ENCODE measurements at places on chromosomes 12 and 14.

- DNase-seq, result no peak
Measured at GRCh38 chr12:3087758-3088650, 10.8 kb downstream of the TSPAN9 start.

DNA sequence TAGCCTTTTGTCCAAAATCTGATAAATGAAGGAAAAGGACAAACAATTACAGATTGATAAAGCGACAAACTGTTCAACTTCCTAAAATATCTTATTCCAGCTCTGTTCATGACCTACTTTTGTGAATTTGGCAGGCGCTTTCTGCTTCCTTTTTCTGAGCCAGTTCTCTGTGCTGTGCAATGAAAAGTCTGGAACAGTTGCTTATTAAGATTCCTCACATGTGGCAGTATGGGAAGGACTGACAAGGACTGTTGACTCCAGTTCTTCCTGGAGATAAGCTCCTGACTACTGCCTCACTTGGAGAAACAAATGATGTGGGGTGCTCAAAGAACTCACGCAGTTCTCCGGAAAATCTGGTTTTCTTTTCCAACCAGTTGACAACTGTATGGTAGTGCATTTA, 58.3 kb upstream of the ANP32D start:
- DNase-seq, result no peak

- DNase-seq, result no peak
Measured at GRCh38 chr12:4118017-4118510, 155.5 kb upstream of the CCND2 start.

- no peak for DNase-seq
Measured at GRCh38 chr12:126349383-126349782, 1284.1 kb downstream of the AACS start.

GRCh38 chr12:94244165-94245133, 96.1 kb downstream of the PLXNC1 start:
- no peak for DNase-seq

All from activated CD8-positive, alpha-beta memory T cell treated with anti-CD3 and anti-CD28 coated beads for 1 hour (primary cell).